T-helper 1 cell (primary cell): ENCODE measurements at places on chromosomes 3 and 15.

GRCh38 chr3:69319652-69320051 lies 66.2 kb downstream of the FRMD4B start:
- no peak for DNase-seq

GRCh38 chr3:78139166-78139565 lies 1099.3 kb downstream of the ROBO2 start:
- DNase-seq: no peak

GRCh38 chr3:128113817-128114794 lies 9.5 kb downstream of the RUVBL1 start:
- no peak for DNase-seq

DNA sequence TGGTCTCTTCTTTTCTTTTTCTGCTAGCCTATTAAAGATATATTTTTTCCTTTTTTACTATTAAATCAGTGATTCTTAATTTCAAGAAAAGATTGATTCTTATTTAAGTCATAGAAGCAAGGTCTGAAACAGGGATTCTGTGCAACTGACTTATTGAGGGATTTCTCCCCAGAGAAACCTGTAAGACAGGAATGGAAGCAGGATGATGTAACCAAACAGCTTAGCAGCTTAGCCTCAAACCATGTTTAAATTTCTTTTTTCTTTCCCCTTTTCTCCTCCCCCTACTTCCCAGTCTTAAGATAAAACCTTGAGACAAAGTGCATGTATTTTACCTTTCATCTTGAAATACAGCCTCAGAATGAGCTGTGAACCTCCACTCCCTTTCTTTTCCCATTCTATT lies 322.8 kb downstream of the NEK10 start:
- DNase-seq: no peak

DNA sequence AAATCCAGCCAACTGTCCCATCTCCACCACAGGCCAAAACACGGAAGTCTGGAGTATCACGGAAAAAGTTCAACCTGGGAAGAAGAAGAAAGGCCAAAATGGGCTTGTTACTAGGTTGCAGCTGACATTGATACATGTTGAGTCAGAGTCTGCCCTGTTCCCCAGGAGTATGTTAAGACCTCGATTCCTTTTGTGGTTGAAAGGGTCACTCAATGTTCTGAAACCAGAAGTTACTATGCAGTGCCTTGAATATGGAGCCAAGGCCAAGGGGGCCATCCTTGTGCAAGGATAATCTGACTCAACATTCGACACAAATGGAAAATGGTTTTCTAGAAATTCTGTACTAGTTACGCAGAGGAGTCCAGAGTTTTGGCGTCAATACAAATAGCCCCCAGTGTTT lies 104.2 kb downstream of the DGKG start:
- DNase-seq: no peak

- peak; percentile 68 for DNase-seq
Observed at GRCh38 chr15:74635228-74635627, 19.6 kb downstream of the CLK3 start.

GRCh38 chr15:77859491-77860060 lies 217.9 kb downstream of the TBC1D2B start:
- DNase-seq: no peak

DNA sequence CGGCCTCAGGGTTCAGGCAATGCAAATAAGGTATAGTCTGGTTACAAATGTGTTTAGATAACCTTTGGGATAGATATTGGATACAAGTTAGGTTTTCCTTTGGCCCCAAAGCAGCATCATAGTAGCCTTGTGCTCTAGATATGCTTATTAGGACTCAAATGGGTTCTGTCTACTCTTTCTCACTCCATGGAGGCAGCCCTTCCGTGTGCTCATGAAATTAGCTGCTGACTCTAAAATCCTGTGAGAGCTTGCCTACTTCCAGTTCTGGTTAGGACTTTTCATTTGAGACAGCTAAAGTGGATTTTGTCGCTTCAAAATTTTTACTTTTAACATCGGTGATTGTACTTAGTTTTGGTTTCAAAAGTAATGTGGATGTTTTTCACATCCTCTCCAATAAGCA lies 1.6 kb downstream of the CDV3 start:
- no peak for DNase-seq

- DNase-seq: no peak
Observed at GRCh38 chr3:9828801-9829755, 14.7 kb downstream of the RPUSD3 start.

- no peak for DNase-seq
Observed at GRCh38 chr3:112656043-112656442, 15.1 kb upstream of the CCDC80 start.

DNA sequence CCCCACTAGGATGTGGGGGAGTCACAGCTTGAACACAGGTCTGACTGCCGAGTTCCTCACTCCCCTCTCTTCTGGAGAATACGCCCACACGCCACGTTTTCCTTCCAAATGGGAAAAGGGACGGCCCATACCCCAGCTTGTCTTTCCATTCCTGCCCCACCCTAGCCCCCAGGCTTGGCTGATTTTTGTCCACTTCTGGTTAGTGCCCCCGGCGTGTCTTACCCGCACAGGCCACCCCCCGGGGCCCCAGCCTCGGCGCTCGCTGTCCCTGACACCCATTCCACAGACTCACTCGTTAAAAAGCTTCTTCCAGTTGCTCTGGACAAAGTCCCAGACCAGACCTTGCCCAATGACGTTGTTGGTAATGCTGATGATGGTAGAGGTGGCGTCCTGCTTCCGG lies 14.5 kb downstream of the MESP2 start:
- DNase-seq: no peak

DNA sequence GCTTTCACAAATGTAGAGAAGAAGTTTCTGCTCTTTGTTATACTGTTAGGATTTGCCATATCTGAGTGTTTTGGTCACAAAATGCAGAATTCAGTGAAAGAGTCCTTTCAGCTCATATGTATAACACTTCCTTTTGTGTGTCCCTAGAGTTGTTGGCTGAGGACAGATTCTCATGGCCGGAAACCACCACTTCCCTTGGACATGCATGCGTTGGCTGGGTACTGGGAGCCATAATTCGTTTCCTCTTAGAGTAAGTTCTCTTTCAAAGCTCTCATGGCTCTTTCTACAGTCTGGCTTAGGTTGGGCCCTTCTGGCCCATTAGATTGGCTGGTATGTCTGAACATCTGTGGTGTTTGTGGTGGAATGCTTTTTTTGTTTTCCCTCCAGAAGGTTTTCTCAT lies 298.5 kb downstream of the DIPK2A start:
- no peak for DNase-seq
